Testis (tissue), 5 donors: ENCODE measurements at places on chromosomes 4 and X.

GRCh38 chrX:153061732-153062131, 5.5 kb downstream of the PNMA3 start:
- no peaks in the 10 kb centered on the region for H3K4me1 ChIP-seq
- no peaks in the 10 kb centered on the region for H3K36me3 ChIP-seq
- H3K27me3 ChIP-seq: no peaks in the 10 kb centered on the region

DNA sequence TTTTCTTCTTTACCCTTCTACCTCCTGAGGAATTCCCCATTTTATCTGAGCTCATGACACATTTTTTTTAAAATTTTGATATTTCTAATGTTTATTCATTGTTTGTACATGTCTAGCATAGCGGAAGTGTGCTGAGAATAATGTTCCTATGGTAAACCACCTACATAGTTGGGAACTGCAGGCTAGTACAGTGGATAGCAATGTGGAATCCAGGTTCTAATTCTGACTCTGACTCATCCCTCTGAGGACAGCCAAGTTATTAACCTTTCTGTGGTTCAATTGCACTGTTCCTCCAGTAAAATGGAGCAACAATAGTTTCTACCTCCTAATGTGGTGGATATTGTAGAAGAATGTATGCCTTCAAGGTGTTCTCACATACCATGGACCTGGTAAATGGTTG, 20.6 kb upstream of the APELA start:
- no peak overlapping the region for H3K4me3 ChIP-seq
- H3K27ac ChIP-seq: no peak overlapping the region
- no peak for DNase-seq
- no peaks in the 10 kb centered on the region for H3K27me3 ChIP-seq
- H3K36me3 ChIP-seq: no peaks in the 10 kb centered on the region

DNA sequence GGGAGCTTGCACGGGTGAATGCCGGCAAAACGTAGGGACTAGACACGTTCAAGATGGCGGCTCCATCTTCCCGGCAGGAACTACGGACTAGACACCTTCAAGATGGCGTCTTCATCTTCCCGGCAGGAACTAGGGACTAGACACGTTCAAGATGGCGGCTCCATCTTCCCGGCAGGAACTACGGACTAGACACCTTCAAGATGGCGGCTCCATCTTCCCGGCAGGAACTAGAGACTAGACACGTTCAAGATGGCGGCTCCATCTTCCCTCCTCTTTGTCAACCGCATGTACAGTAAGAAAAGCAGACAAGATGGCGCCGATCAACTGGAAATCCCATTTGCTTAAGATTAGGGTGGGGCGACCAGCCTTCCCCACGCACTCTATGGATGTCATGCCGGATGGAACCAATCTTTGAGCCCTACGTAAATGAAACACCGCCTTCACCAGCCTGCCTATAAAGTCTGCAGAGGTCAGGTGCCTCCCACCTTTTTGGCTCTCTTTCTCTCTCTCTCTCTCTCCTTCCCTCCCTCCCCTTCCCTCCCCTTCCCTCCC, 222.4 kb downstream of the CRLF2 start:
- H3K27ac ChIP-seq: no peak overlapping the region
- H3K4me3 ChIP-seq: peak overlapping the region; percentile 15
- H3K36me3 ChIP-seq: no peaks in the 10 kb centered on the region
- no peaks in the 10 kb centered on the region for H3K27me3 ChIP-seq
- no peaks in the 10 kb centered on the region for H3K4me1 ChIP-seq

- no peaks in the 10 kb centered on the region for H3K4me1 ChIP-seq
- H3K36me3 ChIP-seq: no peaks in the 10 kb centered on the region
- H3K4me3 ChIP-seq: no peak overlapping the region
- no peaks in the 10 kb centered on the region for H3K27me3 ChIP-seq
- no peak for DNase-seq
Measured at GRCh38 chr4:10806953-10807645, 122.5 kb upstream of the CLNK start.

DNA sequence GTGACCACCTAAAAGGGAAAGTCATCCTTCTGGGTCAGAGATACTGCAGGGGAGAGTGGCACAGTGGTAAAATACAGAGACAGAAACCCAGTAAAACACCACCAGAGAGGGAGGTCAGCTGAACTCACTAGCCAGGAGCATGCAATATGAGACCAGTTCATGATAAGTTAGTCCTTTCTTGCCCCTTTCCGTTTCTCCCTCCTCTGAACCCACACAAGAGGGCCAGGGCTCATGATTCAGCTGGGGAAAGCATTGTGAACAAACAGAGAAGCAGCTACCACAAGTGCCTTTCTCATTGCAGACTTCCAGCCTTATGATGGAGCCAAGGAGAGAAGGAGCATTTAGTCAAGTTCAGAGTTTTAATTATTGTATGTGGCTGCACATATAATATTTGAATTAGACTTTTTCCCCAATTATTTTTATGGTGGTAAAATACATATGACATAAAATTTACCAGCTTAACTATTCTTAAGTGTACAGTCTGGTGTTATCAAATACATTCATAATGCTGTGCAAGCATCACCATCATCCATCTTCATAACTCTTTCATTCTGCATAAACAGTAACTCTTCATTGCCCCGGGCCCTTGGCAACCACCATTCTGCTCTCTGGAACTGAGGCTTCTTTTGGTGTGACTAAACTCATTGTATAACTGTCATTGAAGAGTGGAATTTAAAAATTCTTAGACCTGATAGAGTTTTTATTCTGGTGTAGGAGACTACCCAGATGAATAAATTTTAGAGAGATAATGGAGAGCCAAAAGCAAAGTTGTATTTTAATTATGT, 114.6 kb downstream of the DDIT4L start:
- H3K4me3 ChIP-seq: no peak overlapping the region
- H3K36me3 ChIP-seq: no peaks in the 10 kb centered on the region
- no peak for DNase-seq

GRCh38 chrX:112218388-112218787, 135.8 kb upstream of the TRPC5 start:
- H3K27me3 ChIP-seq: no peaks in the 10 kb centered on the region
- H3K27ac ChIP-seq: no peak overlapping the region
- no peaks in the 10 kb centered on the region for H3K36me3 ChIP-seq
- no peak overlapping the region for H3K4me3 ChIP-seq
- DNase-seq: no peak

GRCh38 chr4:3296651-3297050, 3.8 kb downstream of the RGS12 start:
- H3K36me3 ChIP-seq: no peaks in the 10 kb centered on the region
- H3K27me3 ChIP-seq: no peaks in the 10 kb centered on the region
- H3K4me1 ChIP-seq: peaks cover 20% of the 10 kb centered on the region
- no peak overlapping the region for H3K4me3 ChIP-seq

GRCh38 chr4:108685036-108685686, 34.8 kb downstream of the OSTC start:
- H3K36me3 ChIP-seq: no peaks in the 10 kb centered on the region
- no peaks in the 10 kb centered on the region for H3K27me3 ChIP-seq
- no peaks in the 10 kb centered on the region for H3K4me1 ChIP-seq
- H3K27ac ChIP-seq: no peak overlapping the region
- no peak for DNase-seq
- no peak overlapping the region for H3K4me3 ChIP-seq

GRCh38 chrX:99722094-99722493, 688.0 kb downstream of the PCDH19 start:
- DNase-seq: no peak
- no peaks in the 10 kb centered on the region for H3K27me3 ChIP-seq
- no peak overlapping the region for H3K4me3 ChIP-seq
- no peaks in the 10 kb centered on the region for H3K36me3 ChIP-seq
- H3K27ac ChIP-seq: no peak overlapping the region
- no peaks in the 10 kb centered on the region for H3K4me1 ChIP-seq

DNA sequence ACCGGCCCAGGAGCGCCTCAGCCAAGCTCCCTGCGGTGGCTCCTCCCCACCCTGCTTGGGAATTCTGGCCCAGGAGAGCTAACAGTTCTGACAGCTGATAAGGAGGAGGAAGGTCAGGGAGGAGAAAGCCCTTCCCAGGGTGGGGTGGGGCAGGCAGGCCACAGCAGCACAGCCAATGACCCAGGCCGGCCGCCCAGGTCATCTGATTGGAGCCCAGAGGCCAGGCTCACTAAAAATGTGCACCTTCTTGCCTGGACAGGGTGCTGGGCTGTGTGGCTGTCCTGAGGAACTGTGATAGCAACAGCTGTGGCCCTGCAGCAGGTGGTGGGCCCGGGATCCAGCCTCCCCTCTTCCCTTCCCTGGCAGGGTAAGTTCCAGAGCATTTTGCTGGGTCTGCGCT, 17.2 kb upstream of the SH3TC1 start:
- H3K4me1 ChIP-seq: no peaks in the 10 kb centered on the region
- no peaks in the 10 kb centered on the region for H3K36me3 ChIP-seq
- H3K27ac ChIP-seq: no peak overlapping the region
- DNase-seq: no peak
- H3K4me3 ChIP-seq: no peak overlapping the region

DNA sequence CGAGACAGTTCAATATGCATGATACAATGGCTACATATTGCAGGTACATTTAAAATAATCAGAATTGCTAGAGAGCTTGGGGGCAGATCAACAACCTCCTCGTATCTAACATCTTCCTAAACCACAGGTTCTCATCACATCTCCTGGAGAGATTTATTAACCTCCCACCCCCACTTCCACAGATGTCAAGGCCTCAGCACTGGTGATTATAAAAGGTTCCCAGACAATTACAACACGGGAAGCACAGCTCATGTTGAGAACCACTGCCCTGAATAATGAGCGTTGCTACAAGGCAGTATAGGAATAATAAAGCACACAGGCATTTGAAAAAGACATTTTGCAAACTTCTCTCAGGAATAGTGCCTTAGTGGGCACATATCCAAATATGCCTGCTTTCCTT, 42.8 kb downstream of the ELOVL6 start:
- no peaks in the 10 kb centered on the region for H3K27me3 ChIP-seq
- no peak overlapping the region for H3K27ac ChIP-seq
- no peaks in the 10 kb centered on the region for H3K4me1 ChIP-seq
- DNase-seq: no peak
- no peak overlapping the region for H3K4me3 ChIP-seq

DNA sequence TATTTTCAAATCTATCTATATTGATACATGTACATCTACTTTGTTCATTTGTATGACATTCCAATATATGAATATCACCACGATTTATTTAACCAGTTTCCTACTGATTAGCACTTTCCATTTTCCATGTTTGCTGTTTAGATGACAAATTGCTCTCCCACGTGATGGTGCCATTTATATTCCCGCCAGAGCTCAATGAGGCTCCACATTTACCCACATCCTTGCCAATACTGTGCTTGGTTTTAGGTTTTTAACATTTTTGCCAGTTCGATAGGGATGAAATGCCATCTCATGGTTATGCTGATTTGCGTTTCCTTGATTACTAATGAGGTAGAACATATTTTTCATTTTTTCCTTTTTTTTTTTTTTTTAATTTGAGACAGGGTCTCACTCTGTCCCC, 86.7 kb upstream of the TRIM2 start:
- no peaks in the 10 kb centered on the region for H3K27me3 ChIP-seq
- no peak for DNase-seq
- H3K4me1 ChIP-seq: no peaks in the 10 kb centered on the region
- H3K27ac ChIP-seq: no peak overlapping the region
- H3K4me3 ChIP-seq: no peak overlapping the region
- H3K36me3 ChIP-seq: no peaks in the 10 kb centered on the region

DNA sequence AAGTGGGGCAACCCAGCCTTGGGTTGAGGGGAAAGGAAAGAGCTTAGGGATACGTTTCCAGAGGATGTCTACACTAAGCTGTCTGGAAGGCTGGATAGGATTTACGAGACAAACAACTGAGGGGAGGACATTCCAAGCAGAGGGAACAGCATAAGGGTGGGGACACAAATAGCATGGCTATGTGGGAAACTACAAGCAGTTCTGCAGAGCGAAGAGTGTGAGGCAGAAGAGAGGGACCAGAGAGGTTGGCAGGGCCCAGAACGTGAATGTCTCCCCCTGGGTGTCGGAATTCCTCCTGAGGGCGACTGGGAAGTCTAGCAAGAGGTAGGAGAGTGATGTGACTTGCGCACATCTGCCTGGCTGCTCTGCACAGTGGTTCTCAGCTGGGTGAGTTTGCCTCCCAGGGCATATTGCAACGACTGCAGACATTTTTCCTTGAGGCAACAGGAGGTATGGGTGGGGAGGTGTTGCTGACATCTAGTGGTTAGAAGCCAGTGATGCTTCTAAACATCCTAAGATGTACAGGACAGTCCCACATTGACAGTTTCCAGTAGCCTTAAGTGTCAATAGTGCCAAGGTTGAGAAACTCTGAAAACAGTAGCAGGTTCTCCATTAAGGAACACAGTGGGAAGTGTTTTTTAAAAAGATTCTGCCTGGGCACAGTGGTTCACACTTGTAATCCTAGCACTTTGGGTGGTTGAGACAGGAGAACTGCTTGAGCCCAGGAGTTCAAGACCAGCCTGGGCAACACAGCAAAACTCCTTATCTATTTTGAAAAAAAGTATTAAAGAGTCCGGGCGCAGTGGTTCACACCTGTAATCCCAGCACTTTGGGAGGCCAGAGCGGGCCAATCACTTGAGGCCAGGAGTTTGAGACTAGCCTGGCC, 9.2 kb downstream of the NDUFA1 start:
- no peaks in the 10 kb centered on the region for H3K4me1 ChIP-seq
- H3K4me3 ChIP-seq: no peak overlapping the region
- H3K36me3 ChIP-seq: no peaks in the 10 kb centered on the region
- peak; percentile 20 for DNase-seq
- H3K27me3 ChIP-seq: no peaks in the 10 kb centered on the region

- H3K27ac ChIP-seq: no peak overlapping the region
- H3K27me3 ChIP-seq: no peaks in the 10 kb centered on the region
- no peak for DNase-seq
- no peak overlapping the region for H3K4me3 ChIP-seq
- H3K4me1 ChIP-seq: no peaks in the 10 kb centered on the region
Measured at GRCh38 chrX:82961129-82961528, 547.0 kb upstream of the POU3F4 start.

GRCh38 chrX:39856472-39857121, 241.2 kb downstream of the BCOR start:
- no peaks in the 10 kb centered on the region for H3K27me3 ChIP-seq

DNA sequence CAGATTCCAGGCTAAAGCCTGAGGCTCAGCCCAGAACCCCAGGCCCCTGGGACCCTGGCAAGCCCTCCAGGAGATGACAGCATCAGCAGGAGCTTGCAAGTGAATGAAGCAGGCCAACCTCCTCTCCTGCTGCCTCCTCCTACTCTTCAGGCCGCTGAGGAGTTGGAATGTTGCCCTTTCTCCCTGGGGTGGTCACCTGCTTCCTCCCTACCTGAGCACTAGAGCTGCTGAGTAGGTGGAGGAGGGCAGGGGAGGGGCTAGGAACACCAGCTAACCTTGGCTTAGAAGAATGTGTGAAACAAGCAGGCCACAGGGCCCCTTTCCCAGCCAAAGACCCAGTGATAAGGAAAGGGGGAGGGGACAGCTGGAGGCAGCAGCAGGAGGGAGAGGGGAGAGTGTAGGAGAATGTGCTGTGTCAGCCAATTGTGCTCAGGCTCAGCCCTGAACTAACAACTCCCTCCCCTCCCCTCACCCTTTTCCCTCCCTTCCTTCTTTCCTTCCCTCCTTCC, 58.0 kb downstream of the PJA1 start:
- no peak overlapping the region for H3K27ac ChIP-seq
- peaks cover 6% of the 10 kb centered on the region for H3K4me1 ChIP-seq
- no peaks in the 10 kb centered on the region for H3K36me3 ChIP-seq
- no peaks in the 10 kb centered on the region for H3K27me3 ChIP-seq
- DNase-seq: peak; percentile 37
- no peak overlapping the region for H3K4me3 ChIP-seq

GRCh38 chr4:139152249-139152648, 24.8 kb downstream of the ELF2 start:
- H3K36me3 ChIP-seq: no peaks in the 10 kb centered on the region
- no peak overlapping the region for H3K4me3 ChIP-seq
- H3K4me1 ChIP-seq: no peaks in the 10 kb centered on the region
- H3K27ac ChIP-seq: no peak overlapping the region
- H3K27me3 ChIP-seq: no peaks in the 10 kb centered on the region
- DNase-seq: no peak
